ENCODE measurements at places on chromosomes 2 and 18.

DNA sequence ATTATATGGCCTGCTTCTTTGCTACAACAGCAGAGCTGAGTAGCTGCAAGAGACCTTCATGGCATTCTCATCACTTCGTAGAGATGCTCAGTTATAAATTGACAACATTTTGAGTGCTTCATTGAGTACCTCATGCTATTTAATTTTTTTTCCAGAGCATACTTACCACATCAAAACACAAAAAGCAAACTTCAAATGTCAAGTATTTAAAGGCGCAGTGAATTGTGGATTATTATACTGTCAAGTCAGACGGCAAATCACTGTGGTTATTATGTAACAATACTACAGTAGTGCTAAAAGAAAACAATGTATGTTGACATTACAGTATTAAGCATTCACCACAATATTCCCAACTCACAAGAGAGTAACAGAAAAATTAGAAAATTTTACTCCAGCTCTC lies 12.5 kb downstream of the ZC3H8 start:
- DNase-seq: no peak

DNA sequence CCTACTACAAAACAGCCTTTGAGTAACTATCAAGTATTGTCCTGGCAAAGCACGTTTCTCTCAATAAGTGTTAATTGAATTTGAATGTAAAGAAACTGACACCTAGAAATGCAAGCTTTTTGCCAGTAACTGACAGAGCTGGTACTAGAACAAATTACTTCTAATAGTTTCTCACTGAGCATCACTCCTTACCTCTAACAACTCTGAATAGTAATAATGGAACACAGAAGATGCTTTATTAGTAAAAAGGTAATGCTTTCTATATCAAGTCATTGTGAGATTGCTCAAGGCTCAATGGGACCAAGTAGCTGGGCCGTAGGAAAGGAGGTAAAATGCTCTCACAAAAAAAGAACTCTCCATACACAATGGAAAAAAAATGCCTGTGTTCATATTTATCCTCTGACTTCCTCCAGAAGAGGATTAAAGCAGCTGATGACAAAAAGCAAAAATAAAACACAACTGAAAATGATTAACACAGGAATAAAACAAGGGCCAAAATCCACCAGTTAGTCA lies 11.8 kb downstream of the RASGRP3 start:
- DNase-seq: no peak

DNA sequence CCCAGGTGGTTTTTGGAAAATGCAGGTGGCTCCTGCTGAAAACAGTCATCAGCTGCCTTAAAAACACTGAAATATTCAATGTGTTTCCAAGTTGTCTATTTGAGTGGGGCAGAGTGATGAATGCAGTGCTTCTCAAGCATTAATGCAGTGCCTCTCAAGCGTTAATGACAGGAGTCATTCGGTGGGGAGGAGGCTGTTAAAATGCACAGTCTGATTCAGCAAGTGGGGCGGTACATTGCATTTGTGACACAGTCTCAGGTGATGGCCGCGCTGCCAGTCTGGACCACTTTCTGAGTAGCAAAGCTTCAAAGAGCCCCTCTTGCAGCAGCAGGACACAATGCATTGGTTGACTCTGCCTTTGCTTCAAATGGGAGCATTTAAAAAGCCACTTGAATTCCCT lies 231.4 kb upstream of the RGPD4 start:
- no peak for DNase-seq

DNA sequence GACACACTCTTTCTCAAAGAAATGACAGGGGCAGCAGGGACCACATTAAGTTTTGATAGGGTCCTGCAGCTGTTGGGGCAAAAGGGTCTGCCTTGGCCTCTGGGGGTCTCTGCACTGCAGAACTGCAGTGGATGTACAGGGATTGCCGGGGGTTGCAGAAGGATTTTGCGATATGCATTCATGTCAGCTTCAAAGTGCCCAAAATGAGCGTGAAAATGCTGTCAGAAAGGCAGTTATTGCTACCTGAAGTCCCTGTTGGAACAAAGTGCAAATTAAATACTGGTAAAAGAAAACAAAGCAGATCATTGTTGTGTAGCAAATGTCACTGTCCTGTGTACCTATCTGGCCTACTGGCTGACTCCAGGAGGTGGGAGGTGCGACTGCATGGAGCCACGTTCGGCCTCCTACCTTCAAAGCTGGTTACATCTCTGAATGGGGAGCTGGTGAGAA lies 78.8 kb upstream of the MAP4K3 start:
- DNase-seq: no peak

DNA sequence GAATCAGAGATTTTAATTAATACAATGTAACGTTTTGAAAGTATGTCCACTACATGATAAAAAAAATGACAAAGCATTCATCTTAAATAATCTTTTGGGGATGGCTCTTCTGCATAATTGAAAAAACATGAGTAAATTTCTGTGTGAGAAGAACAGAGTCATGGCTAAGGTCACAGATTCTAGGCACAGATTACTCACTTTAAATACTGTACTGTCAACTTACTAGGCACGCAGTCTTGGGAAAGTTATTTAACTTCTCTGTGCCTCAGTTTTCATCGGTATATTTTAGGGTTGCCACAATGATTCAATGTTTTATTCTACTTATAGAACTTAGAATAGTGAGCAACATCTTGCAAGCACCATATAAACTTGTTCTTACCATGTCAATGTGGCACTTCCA lies 49.2 kb downstream of the TMEFF2 start:
- DNase-seq: no peak

DNA sequence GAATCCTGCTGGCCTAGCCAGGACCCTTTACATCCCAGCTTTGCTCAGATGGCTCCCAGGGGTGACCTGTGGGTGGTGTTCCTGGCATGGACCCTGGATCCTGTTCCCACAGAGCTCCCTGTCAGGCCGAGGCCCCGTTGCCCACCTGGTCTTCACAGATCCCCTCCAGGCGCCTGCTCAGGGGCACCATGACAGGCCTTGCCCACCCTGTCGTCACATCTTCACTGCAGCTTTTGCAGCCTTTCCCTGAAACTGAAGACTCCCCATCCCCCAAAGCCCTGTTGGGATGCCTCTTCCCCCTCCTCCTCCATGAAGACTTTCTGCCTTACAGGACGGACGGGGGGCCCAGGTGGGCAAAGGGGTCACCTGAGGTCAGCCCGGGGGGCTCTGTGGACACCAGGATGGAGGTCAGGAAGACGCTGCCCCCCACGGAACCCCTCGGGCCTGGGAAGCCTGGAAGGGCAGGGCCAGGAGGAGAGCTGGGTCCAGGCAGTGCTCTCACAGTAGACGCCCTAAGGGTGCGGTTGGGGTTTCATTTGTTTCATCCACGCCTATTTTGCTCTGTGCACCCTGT lies 13.0 kb upstream of the KIF1A start:
- DNase-seq: no peak

GRCh38 chr2:46297546-46298271 lies 502 bp downstream of the EPAS1 start:
- peak; percentile 76 for DNase-seq

DNA sequence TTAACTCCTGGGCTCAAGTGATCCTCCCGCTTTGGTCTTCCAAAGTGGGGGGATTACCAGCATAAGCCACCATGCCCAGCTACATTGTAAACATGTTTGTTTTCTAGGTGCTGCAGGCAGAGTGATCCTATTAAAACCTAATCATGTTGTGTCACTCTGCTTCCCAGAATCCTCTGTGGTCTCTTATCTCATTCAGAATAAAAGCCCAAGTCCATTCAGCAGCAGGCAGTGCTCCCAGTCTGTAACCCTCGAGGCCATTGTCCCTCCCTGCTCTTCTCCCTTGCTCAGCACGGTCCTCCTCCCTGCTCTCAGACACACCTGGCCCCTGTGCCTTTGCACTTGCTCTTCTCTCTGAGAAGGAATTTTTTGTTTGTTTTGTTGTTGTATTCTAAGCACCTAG lies 11.1 kb upstream of the CABYR start:
- DNase-seq: no peak

DNA sequence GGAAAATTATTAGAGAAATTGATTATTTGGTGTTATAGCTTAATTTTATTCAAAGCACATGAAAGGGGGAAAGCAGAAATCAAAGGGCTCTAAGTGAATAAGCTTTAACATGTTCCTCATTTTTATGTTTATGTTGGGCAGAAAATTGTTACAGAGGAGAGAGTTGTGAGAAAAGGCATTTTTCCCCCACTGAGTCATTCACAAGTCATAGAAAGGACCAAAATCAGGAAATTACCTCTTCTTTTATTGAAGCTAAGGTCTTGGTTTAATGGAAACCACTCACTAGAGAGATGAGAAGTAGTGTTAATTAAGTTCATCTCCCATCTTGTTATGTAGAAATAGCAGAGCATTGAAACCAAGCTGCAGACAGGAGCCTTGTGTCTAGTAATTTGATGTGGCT lies 175.3 kb upstream of the THUMPD2 start:
- DNase-seq: no peak

GRCh38 chr18:31070206-31070605 lies 27.7 kb upstream of the DSC3 start:
- no peak for DNase-seq

DNA sequence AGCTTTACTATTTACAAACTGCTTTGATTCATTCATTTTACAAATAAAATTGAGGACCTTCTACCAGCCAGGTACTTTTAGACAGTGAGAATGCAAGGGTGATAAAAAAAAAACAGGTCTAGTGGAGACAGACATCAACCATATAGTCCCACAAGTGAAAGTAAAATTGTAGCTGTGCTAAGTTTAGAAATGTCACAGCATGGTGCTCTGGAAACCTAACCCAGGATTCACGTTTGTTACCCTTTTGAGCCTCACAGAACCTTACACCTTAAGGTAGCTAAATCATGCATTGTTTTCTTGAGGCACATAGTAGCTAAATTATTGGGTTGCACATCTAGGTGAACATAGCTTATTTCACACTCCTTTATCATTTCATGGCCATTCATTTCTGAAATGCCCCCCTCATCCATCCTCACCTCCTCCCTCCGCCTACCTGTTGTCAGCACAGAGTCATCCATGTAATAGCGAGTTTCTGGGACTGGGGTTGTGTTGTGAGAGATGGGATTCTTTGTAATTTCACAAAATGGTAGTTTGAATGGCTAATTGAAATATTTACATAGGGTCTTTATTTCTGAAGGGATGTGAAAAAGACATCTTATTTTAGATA lies 7.1 kb downstream of the MTA3 start:
- DNase-seq: no peak

DNA sequence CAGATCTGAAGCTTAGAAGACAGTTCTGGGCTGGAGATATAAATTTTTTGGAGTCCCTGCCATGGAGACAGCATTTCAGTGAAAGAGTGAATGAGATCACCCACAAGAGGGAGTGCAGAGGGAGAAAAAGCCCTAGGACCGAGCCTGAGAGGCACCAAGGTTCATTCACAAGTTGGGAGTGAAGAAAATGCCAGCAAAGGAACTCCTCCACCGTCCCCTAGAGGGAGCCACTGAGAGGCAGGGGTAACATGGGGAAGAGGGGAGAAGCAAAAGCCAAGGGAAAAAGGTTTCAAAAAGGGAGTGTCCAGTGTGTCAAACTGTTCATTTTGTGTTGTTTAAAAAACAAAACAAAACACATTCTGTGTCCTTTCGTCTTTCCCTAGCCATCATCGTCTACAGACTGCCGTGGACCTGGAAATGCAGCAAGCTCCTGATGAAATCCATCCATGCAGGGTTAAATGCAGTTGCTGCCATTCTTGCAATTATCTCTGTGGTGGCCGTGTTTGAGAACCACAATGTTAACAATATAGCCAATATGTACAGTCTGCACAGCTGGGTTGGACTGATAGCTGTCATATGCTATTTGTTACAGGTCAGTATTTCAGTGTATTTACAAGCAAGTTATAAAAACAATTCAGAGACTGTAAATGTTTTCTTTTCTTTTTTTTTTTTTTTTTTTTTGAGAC lies 19.1 kb downstream of the CYBRD1 start:
- DNase-seq: no peak

DNA sequence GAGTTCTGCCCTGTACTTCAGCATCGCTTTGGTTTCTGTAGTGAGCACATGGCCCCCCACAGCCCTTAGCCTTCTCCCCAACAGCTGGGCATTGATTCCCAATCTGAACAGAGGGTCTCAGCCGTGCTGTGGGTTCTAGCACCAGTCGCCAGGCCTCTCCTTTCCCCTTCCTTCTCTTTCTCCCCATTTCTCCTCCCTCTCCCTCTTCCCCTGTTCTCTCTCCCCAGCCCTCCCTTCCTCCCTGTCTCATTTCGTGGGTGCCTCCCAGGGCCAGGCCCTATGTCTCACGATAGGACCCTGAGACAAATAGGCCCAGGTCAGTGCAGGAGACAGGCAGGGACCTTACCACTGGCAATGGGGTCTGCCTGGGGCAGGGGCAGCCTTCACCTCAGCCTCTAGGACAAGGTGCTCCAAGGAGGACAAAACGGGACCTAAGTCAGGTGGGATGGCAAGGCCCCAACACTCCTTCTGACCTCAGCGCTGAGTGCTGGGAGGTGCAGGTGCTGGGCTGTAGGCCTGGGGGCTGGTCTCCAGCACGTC lies 143.4 kb upstream of the GPC1 start:
- no peak for DNase-seq

DNA sequence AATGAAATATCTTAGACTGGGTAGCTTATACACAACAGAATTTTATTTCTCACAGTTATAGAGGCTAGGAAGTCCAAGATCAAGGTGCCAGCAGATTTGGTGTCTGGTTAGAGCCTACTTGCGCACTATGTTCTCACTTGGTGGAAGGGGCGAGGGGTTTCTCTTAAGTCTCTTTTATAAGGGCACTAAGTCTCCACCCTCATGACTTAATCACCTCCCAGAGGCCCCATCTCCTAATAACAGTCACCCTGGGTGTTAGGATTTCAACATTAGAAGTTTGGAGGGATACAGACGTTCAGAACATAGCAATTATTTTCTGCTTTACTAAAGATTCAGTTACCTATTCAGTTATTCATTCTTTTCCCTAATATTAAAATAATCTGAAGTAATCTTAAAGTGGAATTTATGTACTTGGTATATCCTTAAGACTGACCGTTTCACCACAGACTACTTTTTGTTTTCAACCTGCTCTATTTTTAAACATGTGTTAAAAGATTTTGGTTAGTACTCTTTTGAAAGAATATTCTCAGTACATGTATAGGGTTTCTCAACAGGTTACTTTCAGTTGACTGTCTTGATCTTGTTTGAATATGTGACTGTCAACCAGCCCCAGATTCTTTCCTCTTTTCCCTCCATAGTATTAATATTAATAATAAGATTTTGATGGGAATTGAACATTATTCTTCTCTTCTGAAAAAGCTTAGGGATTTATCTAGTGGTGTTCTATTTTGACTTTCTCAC lies 130.0 kb downstream of the TAF4B start:
- no peak for DNase-seq

GRCh38 chr2:186484062-186484735 lies 1.9 kb upstream of the ZC3H15 start:
- no peak for DNase-seq
